ENCODE measurements at places on chromosomes 7 and 10. TPM values are rescaled to one million over a fixed set of nuclear protein-coding genes. Genes with fewer than 3 reads are reported as not detected.

Gene SLC29A4
- 0.90 TPM for total RNA-seq

Gene PPP1R17
- not detected for total RNA-seq

Gene ALOX5
- not detected for total RNA-seq

Gene SERPINE1
- total RNA-seq = 23.1 TPM

Gene PTPRN2
- 2.5 TPM for total RNA-seq

Gene HTR5A
- not detected for total RNA-seq

Gene AHR
- total RNA-seq = 493 TPM

Gene STAG3
- total RNA-seq = 0.90 TPM

Gene LIMK1
- 48.3 TPM for total RNA-seq

Gene OTUD1
- total RNA-seq = 8.0 TPM

Gene ABCC2
- total RNA-seq = 0.98 TPM

Gene DUS4L
- total RNA-seq = 8.5 TPM

Gene CPEB3
- 1.7 TPM for total RNA-seq

Gene SEMA3C
- total RNA-seq = 319 TPM

Gene HMX2
- total RNA-seq = not detected

Gene NDUFB8
- total RNA-seq = 134 TPM

Gene TLX1
- not detected for total RNA-seq

Gene PTF1A
- not detected for total RNA-seq

Gene BNIP3
- 81.4 TPM for total RNA-seq

Gene PNLIPRP3
- not detected for total RNA-seq

Gene LYZL1
- total RNA-seq = not detected

Gene DHX32
- 20.2 TPM for total RNA-seq

Gene LHFPL3
- total RNA-seq = not detected

Gene SMKR1
- 0.65 TPM for total RNA-seq

Gene GPR15LG
- total RNA-seq = not detected

Gene CYP3A5
- 1.1 TPM for total RNA-seq

Gene FBXL13
- 3.4 TPM for total RNA-seq

Gene EIF4H
- total RNA-seq = 225 TPM

Gene FAM221A
- total RNA-seq = 1.4 TPM

Gene HOXA7
- total RNA-seq = not detected

Gene LUC7L2
- total RNA-seq = 93.7 TPM

Gene UFSP1
- total RNA-seq = 3.3 TPM

Gene CCL24
- total RNA-seq = not detected

Gene STEAP2
- 28.4 TPM for total RNA-seq

Gene CYP2E1
- 0.82 TPM for total RNA-seq

Gene MARCHF5
- 14.0 TPM for total RNA-seq

Gene FFAR4
- not detected for total RNA-seq

Gene OR2AE1
- 0.65 TPM for total RNA-seq

Gene HEPACAM2
- not detected for total RNA-seq

Gene GHITM
- 117 TPM for total RNA-seq

Gene SLC26A5
- not detected for total RNA-seq

Gene ASB4
- total RNA-seq = not detected

Gene AGAP3
- 50.2 TPM for total RNA-seq

Gene UNCX
- not detected for total RNA-seq

Gene CPN1
- total RNA-seq = not detected

Gene DDX56
- 14.6 TPM for total RNA-seq

Gene DRGX
- not detected for total RNA-seq

Gene LFNG
- 2.3 TPM for total RNA-seq

Gene SHOC2
- total RNA-seq = 70.1 TPM

Gene OR2A7
- total RNA-seq = 0.98 TPM

All from fibroblast of the aortic adventitia (primary cell).